ENCODE measurements at places on chromosomes 2 and 18. TPM values are rescaled to one million over a fixed set of nuclear protein-coding genes. Genes with fewer than 3 reads are reported as not detected.

- no peak overlapping the region for H3K27ac ChIP-seq
- H3K4me1 ChIP-seq, result peaks cover 10% of the 10 kb centered on the region
- no peaks in the 10 kb centered on the region for H3K36me3 ChIP-seq
- H3K4me3 ChIP-seq, result no peak overlapping the region
- no peaks in the 10 kb centered on the region for H3K27me3 ChIP-seq
- no peak for DNase-seq
Observed at GRCh38 chr2:1618974-1619373, 125.3 kb downstream of the PXDN start.

Gene BOLA3
- total RNA-seq, result 67.3 TPM

DNA sequence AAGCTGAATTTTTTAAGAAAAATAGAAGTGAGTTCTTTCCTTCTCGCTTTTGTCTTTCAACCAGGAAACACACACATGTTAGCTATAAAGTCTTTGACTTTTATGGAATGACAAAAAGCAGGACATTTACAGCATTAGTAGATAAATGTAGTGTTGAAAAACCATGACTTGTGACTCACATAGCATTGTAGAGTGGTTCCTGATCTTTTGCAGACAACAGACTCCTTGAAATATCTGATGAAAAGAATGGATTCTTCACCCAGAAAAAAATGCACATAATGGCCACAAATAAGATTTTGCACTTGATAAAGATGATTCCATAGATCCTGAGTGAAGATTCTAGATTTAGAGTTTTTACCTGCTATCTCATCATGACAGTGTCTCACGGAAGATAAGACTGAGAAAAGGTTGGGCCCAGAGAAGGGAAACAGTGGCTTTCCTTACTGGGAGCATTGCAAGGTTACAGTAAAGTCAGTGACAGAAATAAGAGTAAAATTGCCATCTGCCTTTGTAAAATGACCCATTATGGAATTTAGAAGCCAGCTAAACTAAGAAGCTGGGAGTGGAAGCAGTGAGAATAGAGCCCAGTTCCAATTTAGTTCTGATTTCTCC is 14.0 kb downstream of the SMARCAL1 start:
- no peak overlapping the region for H3K27ac ChIP-seq
- H3K36me3 ChIP-seq, result peaks cover 2% of the 10 kb centered on the region
- DNase-seq, result no peak
- H3K27me3 ChIP-seq, result no peaks in the 10 kb centered on the region

Gene NXPH2
- total RNA-seq, result 6.9 TPM

DNA sequence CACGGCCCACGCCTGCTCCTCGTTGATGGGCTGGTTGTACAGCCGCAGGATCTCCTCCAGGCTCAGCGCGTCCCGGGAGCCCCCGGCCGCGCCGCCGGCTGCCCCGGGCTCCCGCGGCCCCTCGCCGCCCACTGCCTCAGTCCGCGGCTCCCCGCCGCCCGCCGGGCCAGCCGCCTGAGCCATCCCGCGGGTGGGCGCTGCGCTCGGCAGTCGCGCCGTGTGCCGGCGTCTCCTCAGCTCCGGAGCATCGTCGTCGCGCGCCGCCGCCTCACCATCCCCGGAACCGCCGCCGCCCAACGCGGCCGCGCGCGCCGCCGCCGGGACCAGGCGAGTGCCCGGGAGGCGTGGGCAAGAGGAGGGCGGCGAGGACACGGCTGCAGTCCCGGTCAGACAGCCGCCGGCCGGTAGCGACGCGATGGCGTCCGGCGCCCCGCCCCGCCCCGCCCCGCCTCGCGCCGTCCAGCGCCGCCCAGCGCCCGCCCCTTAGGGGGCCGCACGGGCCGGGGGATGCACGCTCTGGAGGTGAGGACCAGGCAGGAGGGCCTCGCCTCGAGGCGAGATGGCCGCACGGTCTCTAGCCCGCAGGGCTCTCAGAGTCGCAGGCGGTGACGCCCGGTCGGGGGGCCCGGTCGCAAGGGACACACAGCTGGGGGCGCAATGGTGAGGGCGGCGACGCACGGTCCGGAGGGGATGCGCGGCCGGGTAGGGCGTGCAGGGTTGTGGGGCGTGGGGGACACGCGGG is at the start of gene SPIRE1:
TSS of gene SPIRE1 (minus strand) at position 424 of the 742 bp plus-strand sequence. CDS start at position 183, 241 bp downstream.
- H3K4me1 ChIP-seq, result peaks cover 3% of the 10 kb centered on the region
- no peaks in the 10 kb centered on the region for H3K36me3 ChIP-seq
- peak; percentile 79 for DNase-seq
- no peak within 1 kb of the TSS for H3K27ac ChIP-seq
- no peaks in the 10 kb centered on the region for H3K27me3 ChIP-seq
- peak within 1 kb of the TSS; percentile 90 for H3K4me3 ChIP-seq

Gene RNF181
- total RNA-seq, result 97.2 TPM

DNA sequence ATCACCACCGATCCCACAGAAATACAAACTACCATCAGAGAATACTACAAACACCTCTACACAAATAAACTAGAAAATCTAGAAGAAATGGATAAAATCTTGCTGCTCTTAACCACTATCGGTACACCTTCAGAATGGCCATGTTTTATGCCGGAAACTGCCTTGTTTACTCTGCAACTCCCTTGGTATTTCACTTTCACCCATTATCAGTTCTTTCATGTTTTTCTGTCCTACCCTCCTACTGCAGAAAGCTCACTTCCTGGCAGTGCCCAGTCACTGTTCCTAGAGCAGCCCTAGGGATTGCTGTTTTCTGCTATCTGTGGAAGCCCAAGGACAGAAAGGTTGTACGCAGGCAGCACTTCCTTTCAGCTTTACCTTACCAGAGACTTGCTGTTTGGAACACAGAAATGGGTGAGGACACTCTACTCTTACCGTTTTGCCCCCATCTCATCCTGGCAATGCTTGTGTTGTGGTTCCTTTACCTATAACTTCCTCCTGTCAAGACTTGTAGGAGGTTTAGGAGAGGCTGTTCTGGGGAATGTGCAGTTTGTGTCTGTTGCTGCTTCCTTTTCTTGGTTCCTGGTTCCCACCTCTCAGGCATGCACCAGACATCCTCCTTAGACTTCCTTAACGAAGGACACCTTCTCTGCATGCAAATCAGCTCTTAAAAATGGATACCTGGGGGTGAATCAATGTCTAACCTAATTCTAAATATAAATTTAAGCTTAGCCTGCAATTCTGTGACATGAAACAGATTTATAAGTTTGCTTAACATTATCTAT is 394.4 kb downstream of the SPAG16 start:
- no peak for DNase-seq
- no peak overlapping the region for H3K4me3 ChIP-seq
- no peaks in the 10 kb centered on the region for H3K27me3 ChIP-seq
- no peaks in the 10 kb centered on the region for H3K36me3 ChIP-seq
- no peak overlapping the region for H3K27ac ChIP-seq
- no peaks in the 10 kb centered on the region for H3K4me1 ChIP-seq

Gene ABCG5
- not detected for total RNA-seq

- H3K4me3 ChIP-seq, result no peak overlapping the region
- DNase-seq, result no peak
- no peaks in the 10 kb centered on the region for H3K4me1 ChIP-seq
- H3K27ac ChIP-seq, result no peak overlapping the region
Observed at GRCh38 chr2:25431604-25432003, 89.9 kb upstream of the DNMT3A start.
